Stimulated activated CD4-positive, alpha-beta T cell treated with anti-CD3 and anti-CD28 coated beads, Interleukin-1b, Interleukin-23, amount 100 ng/mL, for 1 hour (primary cell): ENCODE measurements at places on chromosomes 5 and 9.

DNA sequence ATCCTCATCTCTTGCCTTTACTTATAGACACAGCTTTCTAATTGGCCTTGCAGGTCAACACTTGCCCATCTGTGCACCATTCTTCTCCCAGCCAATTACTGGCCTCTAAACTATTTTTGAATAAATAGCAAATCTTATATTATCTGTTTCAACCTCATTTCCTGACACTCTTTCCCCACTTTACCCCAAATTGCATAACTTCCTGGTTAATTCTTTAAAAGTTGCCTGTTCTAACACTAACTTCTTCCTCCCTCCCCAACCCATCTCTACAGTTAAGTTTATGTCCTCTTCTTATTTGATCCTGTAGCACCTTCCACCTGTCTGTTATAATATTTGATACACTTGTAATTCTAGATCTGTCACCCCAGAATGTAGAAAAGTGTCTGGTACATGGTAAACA, 372.1 kb downstream of the PDE4D start:
- no peak for DNase-seq

GRCh38 chr5:67378256-67378655, 181.7 kb upstream of the CD180 start:
- no peak for DNase-seq

DNA sequence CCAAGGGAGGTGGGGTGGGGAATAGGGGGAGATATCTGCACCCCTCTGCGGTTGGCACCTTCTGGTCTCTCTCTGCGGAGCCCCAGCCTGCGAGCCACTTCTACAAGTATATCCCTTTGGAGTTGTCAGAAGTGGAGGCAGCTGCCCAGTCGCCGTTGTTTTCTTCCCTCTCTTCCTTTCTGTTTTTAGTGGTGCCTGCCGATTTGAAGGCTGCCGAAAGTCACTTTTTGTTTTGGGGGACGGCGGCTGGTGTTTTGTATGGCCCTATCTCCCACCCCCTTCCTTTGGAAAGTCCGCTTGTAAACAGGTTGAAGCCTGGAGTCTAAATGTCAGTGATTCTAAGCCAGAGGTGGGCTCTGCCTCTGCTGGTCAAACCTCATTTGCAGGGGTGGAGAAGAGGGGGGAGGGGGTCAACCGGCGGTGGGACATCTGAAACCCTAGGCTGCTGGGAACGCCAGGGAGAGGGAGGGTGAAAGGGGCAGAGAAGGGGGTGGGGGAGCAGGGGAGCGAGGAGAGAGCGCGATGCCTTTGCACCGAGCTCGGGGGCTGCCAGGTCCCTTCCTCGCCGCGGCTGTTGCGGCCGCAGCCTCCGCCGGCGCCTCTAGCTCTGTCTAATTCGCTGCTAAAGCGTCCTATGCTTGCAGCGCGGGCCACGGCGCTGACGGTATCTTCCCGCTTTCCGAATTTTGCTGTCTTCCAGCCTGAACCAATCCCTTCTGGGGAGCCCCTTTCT, at the start of gene FGF10:
Gene FGF10, minus strand, starts transcription at position 331 of the 733 bp plus-strand sequence. CDS start 738 bp downstream, outside the sequence.
- DNase-seq = no peak

- no peak for DNase-seq
Observed at GRCh38 chr5:138910546-138911185, 35.5 kb upstream of the LRRTM2 start.

- no peak for DNase-seq
Observed at GRCh38 chr5:39138892-39139291, 64.7 kb upstream of the RICTOR start.

DNA sequence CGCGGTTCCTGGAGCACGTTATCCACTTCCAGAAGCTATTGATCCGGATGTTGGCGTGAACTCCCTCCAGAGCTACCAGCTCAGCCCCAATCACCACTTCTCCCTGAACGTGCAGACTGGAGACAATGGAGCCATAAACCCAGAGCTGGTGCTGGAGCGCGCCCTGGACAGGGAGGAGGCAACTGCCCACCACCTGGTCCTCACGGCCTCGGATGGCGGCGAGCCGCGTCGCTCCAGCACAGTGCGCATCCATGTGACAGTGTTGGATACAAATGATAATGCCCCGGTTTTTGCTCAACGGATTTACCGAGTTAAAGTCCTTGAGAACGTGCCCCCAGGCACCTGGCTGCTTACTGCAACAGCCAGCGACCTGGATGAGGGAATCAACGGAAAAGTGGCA, 809 bp downstream of the PCDHGA9 start:
- DNase-seq = no peak

DNA sequence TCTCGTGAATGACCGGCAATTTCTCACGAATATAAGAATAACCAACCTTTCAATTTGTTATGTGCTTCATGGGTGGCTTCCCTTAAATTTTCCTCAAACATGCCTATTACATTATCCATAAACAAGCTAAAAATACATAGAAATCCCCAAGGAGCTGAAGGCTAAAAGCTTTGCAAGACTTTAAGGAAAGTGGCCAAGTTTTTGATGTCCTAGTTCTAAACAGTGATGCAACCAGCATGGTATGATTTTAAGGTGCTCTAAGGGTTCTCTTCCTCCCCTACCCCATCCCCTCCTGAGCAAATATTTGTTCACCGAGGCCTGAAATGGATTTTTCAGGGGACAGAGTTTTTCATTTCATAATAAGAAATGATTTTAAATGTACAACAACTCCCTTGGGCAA, 79.8 kb downstream of the RGS7BP start:
- DNase-seq = no peak

DNA sequence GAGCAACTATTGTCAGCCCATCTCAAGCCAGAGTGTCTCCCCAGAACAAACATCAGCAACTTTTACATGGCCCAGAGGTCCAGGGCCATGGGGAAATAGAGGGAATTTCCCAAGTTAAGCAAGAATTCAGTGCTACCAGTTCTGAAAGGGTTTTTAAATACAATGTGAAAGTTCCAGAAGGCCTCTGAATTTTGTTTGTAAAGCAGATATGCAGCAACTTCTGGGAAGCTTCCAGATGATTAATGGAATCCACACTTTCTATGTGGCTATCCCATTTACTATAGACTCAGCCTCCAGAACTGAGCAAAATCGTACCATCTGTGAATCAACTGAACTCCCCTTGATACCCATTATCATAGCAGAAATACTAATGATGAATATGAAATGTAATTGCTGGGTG, 93.8 kb downstream of the FEM1C start:
- DNase-seq = no peak

GRCh38 chr9:23812673-23813072, 13.4 kb downstream of the ELAVL2 start:
- no peak for DNase-seq

GRCh38 chr9:115010874-115011273, 80.5 kb upstream of the TNFSF8 start:
- no peak for DNase-seq

DNA sequence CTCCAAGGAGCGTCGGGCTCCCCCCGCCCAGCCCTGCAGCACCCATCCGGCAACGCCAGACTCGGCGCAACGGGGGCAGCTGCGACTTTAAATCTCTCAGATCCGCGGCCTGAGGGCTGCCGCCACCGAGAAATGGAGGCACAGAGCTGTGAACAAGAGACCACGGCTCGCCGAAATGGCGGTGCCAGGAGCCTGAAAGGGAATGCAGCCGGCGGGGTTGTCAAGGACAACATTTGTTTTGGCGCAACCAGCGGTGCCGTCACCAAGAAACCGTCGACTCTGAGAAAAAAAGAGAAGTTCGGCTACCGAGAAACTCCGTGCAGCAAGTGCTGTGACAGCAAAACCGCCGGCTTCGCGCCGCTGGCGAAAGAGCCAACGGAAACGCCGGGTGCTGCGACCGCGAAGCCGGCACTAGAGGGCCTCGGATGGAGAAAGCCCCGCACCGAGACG, 2.1 kb upstream of the ANXA2R start:
- no peak for DNase-seq

GRCh38 chr9:24625097-24625496, 79.4 kb upstream of the IZUMO3 start:
- DNase-seq = no peak

DNA sequence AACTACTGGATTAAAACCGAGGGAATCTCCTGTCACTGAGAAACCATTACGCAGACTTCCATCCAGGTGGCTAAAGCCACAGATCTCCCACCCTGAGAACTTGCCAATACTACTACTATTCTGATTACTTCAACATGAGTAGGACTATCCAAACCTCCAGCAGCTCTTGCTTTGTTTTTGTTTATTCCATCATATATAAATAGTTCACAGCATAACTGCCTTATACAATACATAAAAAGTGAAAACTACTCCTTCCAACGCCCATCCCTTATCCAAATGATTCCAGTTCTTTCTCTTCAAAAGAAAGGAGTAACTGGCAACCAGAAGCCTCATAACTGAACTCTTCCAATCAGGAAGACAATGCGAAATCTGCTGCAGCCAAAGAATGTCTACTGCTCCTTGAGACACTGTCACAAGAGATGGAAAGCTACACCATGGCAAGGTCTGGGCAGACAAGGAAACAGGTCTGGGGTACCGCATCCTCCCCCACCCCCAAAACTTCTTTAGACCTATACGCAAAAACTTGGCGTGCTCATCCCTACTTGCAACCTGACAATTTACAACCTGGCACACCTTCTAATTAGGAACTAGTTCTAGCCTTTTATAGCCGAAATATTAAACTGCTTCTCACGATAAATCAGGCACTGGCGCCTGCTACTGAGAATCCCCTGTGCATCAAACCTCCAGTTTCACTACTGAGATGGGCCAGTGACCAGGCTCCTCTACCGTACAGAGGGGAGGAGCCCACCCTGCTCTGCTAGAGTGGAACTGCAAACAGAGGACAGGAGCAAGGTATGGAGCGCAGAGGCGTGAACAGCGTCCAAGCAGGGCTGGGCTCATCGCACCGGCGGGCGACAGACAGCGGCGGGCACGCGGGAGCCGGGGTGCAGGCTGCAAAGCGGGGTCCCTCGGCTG, 986 bp downstream of the PLPP1 start:
- DNase-seq = no peak

DNA sequence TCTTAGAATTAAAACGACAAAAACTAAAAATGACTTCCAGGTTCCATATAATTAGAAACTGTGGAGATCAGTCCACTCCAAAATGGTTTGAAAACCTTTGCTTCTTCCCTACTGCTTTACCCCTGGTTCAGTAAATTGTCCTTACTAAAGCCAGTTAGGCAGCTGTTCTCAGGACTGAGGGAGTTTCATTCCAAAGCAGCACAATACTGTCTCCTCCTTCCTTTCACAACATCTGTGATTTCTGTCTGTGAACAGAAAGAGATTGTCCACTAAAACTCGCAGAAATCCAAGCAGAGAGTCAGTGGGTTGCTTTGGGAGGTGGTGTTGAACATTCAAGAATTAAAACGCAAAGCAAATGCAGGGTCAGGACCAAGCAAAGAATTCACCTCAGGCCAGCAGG, 740.8 kb upstream of the ZNF608 start:
- no peak for DNase-seq

- DNase-seq = no peak
Observed at GRCh38 chr5:156698323-156698722, 151.8 kb upstream of the PPP1R2B start.
